Astrocyte of the spinal cord (primary cell): ENCODE measurements at places on chromosomes 12 and 14.

- DNase-seq = no peak
These were observed 74.6 kb downstream of the RERG start for GRCh38 chr12:15146585-15146984.

GRCh38 chr12:23014749-23015148, 389.8 kb downstream of the ETNK1 start:
- no peak for DNase-seq

- peak; percentile 7 for DNase-seq
These were observed 602 bp downstream of the CHFR start for GRCh38 chr12:132886529-132887477.

GRCh38 chr12:89959179-89959578, 250.5 kb upstream of the ATP2B1 start:
- no peak for DNase-seq

DNA sequence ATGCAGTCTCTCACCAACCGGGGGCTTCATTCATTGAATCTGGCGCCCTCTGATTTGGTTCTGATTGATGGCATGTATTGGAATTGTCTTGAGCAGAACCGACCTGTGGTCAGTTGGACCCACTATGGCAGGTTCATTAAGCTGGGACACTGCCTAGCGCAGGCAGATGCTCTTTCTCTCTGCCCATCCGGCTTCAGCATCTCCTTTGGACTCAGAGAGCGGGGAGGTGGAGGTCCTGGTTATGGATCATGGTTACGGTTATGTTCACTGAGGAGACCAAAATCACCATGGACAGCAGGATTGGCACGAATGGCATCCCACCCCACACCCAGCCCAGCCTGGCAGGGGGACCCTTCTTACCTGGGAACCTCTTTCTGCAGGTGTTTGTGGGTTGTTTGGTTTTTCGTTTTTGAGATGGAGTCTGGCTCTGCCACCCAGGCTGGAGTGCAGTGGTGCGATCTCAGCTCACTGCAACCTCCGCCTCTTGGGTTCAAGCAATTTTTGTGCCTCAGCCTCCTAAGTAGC, 16.4 kb upstream of the BCL7A start:
- DNase-seq = no peak

DNA sequence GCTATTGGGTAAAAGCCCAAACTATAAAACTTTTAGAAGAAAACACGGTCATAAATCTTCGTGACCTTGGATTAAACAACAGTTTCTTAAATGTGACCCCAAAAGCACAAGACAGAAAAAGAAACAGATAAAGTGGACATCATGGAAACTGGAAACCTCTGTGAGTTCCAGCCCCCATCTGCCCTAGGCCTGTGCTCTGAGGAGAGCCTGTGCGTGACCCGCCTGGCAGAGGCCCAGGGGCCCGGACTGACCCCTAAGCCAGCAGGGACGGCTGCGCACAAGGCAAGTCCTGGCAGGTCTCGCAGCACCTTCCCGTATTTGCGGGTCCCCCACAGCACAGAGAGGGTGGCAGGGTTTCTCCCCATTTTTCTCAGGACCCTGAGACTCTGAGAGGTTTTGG, 76.0 kb downstream of the CHGA start:
- no peak for DNase-seq

DNA sequence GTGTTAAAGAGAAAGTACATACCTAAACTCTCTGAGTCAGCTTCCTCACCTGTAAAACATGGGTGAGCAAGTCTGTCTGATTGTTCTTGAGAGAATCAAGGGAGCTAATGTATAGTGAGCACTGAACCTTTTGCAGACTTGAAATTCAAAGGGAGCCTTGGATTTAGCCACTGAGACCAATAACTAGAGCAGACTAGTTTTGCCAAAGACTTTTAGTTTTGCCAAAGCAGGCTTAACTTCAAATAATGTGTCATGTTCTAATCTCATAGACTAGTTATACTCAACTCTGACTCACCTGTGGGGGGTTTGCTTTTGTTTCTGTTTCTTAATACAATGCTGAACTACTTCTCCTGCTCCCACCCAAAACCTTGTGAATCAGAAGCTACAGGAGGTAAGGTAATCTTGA, 123.7 kb downstream of the SLC25A21 start:
- peak; percentile 50 for DNase-seq

DNA sequence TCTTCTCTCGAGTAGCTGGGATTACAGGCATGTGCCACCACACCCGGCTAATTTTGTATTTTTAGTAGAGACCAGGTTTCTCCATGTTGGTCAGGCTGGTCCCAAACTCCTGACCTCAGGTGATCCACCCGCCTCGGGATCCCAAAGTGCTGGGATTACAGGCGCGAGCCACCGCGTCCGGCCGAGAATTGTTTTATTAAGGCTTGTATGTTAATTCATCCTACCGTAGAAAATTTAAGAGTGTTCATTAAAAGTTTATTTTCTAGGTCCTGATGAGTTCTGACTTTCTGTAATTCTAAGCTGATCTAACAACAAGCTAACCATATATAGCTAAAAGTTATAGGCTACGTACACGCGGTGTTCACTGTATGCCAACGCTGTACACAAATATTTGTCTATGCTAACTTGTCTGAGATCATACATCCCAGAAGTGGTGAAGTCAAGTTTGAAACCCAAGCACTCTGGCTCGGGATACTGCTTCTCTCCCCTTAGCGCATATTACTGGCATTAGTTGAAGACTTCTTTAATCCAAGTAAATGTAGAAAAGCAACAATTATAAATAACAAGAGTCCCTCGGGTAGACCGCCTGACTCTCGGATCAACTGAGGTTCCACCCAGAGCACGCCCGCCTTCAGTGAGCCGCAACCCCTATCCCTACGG, 570 bp upstream of the MRPS35 start:
- peak; percentile 72 for DNase-seq
